ENCODE measurements at places on chromosomes 12 and 14.

DNA sequence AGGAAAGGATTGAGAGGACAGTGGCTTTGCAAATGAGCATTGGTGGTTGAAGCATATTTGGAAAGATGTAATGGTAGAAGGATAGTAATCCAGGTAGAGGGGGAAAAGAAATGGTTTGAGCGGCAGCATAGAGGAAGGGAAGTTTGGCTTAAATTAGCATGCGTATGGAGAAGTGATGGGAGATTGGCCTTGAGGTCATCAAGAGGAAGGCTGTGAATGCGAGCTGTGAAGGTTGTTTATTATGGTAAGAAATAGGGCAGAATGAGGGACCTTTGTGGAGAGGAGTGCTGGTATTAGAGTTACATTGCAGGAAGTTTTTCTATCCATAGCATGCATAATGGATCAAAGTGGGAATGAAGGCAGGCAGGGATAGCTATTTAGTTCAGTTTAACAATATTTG, 162.1 kb downstream of the TMTC2 start:
- no peak for DNase-seq

- no peak for DNase-seq
Measured at GRCh38 chr12:64194333-64195149, 27.6 kb downstream of the KICS2 start.

DNA sequence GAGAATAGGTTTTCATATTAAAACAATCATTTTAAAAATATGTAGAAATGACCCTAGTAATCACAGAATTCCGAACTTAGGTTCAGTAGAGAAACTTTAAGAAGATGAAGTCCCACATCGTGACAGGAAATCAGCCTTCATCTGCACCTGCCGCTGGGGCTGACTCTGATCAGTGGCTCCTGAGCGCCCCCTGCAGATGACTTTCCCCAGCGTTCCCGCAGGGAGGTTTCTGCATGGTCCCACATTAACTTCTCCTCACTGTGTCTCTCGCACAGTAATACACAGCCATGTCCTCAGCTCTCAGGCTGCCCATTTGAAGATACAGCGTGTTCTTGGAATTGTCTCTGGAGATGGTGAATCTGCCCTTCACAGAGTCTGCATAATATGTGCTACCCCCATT, 1131.1 kb downstream of the TMEM121 start:
- DNase-seq: no peak

GRCh38 chr12:31008961-31009840, 64.5 kb upstream of the DDX11 start:
- no peak for DNase-seq

DNA sequence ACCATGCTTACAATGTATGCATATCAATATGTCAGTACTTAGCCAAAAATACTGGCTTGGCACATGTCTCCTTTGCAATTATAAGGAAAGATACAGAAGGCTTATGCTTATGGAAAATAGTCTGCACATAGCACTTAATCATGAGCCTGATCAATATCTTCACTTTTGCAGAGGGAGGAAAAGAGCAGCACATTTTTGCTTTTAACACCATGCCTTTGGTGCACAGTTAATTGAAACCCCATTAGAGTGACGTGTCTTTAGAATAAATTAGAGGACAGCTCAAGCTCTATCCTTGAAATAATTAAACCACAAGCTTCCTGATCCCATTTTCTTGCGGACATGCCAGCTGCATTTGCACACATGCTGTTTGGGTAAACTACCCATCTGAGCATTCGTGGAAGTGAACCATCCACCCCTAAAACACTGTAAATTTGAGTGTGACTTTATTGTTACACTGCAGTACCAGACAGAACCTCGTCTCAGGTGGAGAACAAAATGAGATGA, 839.9 kb upstream of the MGAT4C start:
- DNase-seq: no peak

GRCh38 chr14:66495218-66496098, 9.3 kb downstream of the CCDC196 start:
- peak; percentile 69 for DNase-seq

- DNase-seq: peak; percentile 22
Measured at GRCh38 chr12:14454098-14454907, 88.8 kb downstream of the ATF7IP start.

GRCh38 chr14:97806891-97807290, 1009.7 kb downstream of the VRK1 start:
- no peak for DNase-seq

- DNase-seq: peak; percentile 92
Measured at GRCh38 chr14:22614240-22614799, 16.2 kb downstream of the ABHD4 start.

- no peak for DNase-seq
Measured at GRCh38 chr12:65152596-65152995, 16.8 kb upstream of the LEMD3 start.

DNA sequence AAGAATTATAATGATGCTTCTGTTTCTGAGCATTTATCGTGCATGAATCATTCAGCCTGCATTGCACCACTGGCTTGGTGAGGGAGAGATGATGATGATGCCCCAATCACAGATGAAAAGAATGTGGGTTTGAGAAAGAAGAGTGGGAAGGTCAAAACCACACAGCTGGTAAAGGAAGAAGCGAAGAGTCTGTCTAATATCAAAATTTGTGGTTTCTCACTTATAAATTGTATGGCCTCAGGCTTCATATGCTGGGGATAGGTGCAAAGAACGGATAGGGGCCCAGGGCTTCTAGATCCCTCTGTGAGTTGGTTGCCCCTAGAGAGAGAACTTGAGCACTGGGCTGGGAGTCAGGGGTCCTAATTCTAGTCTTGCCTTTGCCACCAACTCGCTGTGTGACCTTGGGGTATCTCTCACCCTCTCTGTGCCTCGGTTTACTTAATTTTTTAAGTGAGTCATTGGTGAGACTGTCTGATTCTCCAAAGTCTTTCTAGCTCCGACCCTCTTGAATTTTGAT, 2.2 kb downstream of the OASL start:
- DNase-seq: peak; percentile 91

DNA sequence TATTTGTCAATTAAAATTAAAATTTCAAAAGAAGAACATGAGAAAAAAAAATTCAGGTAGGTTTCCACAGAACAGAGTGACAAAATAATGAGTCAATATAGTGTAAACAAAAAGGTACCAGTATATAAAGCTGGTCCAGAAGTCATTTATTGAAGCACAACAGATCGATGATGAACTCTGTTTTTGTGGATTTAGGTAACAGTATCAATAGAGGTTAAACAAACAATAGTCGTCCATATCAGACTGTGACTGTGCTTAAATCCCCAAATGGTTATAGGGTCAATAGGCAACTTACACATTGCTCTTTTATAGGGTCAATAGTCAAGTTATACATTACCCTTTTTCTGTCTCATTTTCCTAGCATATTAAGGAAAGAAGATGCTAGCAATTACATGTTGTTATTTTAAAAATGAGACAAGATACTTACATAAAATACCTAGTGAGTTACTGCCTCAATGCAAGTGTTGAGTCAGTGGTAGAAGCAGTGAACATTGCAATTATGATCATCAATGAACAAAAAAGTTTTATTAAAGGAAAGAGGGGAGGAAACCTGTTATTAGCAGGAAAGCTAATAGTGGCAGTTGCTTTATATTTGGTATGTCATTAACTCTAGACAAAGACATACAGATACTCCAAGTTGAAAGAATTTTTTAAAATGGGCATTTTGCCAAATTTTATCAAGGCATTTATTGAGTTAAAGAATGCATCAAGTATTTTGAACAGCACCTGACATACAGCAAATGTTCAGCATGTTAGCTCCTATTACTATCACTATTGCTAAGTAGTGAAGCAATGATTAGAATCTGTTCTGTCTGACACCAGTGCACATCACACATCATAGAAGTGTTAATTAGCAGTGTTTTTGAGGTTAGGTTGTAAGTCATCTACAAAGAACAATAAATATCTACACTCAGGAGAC, 102.9 kb downstream of the CCER1 start:
- no peak for DNase-seq

DNA sequence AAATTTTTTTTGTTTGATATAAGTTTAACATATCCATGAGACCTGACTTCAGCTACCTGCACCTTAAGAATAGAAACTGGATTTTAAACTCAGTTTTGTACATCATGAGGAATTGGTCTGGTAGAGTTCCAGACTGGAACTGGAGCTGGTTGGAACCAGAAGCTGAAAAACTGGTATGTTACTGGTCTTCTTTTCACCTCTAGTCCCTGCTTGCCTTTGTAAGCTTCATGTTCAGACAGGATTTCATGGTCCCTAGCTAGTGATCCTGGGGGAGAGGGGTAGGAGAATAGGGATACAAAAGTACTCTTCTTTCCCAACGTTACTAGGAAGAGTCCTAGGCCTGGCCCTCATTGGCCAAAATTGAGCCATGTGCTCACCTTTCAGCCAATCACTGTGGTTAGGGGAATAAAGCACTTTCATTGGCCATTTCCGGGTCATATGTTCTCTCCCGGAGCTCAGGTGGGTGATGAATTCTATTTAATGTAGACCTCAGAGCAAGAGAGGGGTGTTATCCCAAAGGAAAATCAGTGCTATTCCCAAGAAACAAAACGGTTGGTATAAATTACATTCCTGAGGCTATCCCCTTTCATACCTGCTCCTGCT, 36.9 kb upstream of the APPL2 start:
- DNase-seq: no peak

Data from AG20443 (cell line).